Tracheal epithelial cell (primary cell): ENCODE measurements at places on chromosomes 1 and 21. TPM values are rescaled to one million over a fixed set of nuclear protein-coding genes. Genes with fewer than 3 reads are reported as not detected.

The MATN1 gene
- not detected in 2 replicates for total RNA-seq

The ELAPOR1 gene
- under 0.01 and 0.24 TPM in 2 replicates for total RNA-seq

The CFAP141 gene
- total RNA-seq, result not detected in 2 replicates

The ACTL8 gene
- not detected in 2 replicates for total RNA-seq

The FMN2 gene
- total RNA-seq, result 0.21 and 0.48 TPM in 2 replicates

The KCNE1 gene
- total RNA-seq, result under 0.01 TPM in 1 of 2 replicates, not detected in the other

The MTMR11 gene
- 2.3 and 6.3 TPM in 2 replicates for total RNA-seq

The MYCL gene
- total RNA-seq, result 7.0 and 20.5 TPM in 2 replicates

The TRIM33 gene
- total RNA-seq, result 21.1 and 27.2 TPM in 2 replicates
